ENCODE measurements at places on chromosomes 3 and 15.

GRCh38 chr3:152785051-152785450 lies 49.9 kb upstream of the P2RY1 start:
- no peak for DNase-seq
- H3K27me3 ChIP-seq, result no peaks in the 10 kb centered on the region
- no peaks in the 10 kb centered on the region for H3K36me3 ChIP-seq
- no peaks in the 10 kb centered on the region for H3K4me1 ChIP-seq

GRCh38 chr3:186013312-186013711 lies 75.5 kb upstream of the TRA2B start:
- DNase-seq, result no peak
- H3K4me3 ChIP-seq, result no peak overlapping the region
- no peaks in the 10 kb centered on the region for H3K4me1 ChIP-seq

DNA sequence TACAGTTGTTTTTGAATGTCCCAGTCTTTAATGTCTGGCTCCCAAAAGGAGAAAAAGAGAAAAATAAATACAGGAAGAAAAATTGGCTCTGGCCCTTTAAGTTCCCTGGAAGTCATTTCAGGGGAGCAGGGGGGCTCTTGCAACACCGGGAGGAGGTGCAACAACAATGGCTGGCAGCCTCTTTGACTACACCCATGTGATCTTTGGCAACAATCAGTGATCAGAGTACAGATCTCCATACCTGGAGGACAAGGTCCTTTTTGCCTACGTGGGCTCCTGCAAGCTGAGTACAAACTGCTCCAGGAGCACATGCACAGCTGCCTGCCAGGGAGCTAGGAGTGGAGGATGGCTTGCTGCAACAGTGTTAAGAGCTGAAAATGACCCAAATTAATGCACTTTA lies 63.9 kb downstream of the GLCE start:
- DNase-seq, result no peak
- H3K4me3 ChIP-seq, result no peak overlapping the region
- no peaks in the 10 kb centered on the region for H3K4me1 ChIP-seq
- no peaks in the 10 kb centered on the region for H3K27me3 ChIP-seq
- peaks cover 24% of the 10 kb centered on the region for H3K36me3 ChIP-seq
- H3K27ac ChIP-seq, result no peak overlapping the region

DNA sequence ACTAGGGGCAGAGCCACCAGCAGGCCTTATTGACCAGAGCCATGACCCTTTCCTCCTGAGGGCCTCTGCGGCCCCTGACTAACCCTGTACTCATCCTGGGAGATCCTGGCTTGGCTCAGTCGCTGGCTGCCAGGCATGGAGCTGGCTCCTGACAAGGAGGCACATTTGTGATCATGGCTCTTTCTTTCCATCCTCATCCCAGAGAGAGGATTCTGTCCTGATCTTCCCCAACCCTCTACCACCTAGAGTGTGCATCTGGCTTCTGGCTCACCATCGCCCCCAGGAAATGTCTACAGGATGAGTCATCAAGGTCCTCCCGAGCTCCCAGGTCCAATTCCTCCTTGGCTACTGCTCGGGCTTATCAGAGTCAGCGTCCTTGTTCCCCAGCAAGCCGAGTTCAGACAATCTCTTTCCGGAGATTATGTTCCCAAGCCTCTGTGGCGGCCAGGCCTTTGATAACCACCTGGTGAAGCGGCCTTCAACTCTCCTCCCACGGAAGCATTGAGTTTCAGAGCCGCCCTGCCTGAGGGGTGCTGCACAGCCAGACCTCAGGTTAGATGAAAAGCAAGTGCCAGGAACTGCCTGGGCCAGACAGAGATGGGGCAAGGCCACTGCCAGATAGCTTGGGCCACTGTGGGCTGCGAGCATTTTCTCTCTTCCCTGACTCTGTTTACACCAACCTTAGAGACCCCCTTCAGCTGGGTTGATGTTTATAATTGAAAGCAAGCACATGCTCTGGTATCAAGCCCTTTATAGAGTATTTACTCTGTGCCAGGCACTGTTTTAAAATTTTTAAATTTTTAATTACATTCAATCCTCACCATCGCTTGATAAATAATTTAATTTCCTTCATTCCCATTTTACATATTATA lies 44.3 kb upstream of the MRPS22 start:
- H3K27ac ChIP-seq, result no peak overlapping the region
- no peaks in the 10 kb centered on the region for H3K36me3 ChIP-seq
- H3K4me3 ChIP-seq, result no peak overlapping the region
- no peaks in the 10 kb centered on the region for H3K4me1 ChIP-seq

DNA sequence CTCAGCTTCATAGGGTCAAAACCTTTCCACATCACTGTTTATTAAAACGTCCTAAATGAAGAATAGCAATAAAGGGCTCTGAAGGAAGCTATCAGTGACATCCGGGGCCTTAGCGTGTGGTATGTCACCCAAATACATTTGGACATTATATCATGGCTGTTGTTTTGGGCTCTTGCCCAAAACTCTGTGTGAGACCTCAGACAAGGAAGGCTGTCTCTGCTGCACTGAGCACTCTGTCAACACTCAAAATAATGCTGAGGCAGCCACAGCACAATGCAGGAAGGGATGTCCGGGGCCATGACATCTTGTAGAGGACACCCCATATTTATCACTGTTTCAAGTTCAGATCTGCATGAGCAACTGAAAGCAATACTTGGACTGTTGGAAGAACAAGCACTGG lies 293.8 kb upstream of the WNT5A start:
- H3K27ac ChIP-seq, result no peak overlapping the region
- peaks cover 5% of the 10 kb centered on the region for H3K27me3 ChIP-seq
- H3K4me3 ChIP-seq, result no peak overlapping the region
- no peaks in the 10 kb centered on the region for H3K36me3 ChIP-seq

DNA sequence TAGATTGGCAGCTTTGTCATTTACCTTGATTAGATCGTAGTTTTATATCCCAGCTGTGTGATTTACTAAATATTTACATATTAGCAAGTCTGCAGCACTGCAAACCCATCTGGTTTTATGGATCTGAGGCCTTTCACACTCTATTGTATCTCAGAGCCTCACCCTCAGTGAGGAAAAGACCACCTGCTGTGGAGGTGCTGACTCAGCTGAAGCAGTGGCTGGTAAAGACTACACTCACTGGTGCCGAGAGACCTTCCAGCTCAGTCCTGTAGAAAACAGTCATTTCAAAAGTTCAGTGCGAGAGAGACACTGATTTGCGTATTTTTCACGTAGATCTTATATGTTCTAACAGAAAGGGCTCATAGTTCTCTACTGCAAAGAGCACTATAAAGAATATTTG lies 307.8 kb upstream of the TPM1 start:
- H3K36me3 ChIP-seq, result no peaks in the 10 kb centered on the region
- peaks cover 9% of the 10 kb centered on the region for H3K27me3 ChIP-seq
- H3K4me3 ChIP-seq, result no peak overlapping the region
- no peaks in the 10 kb centered on the region for H3K4me1 ChIP-seq
- H3K27ac ChIP-seq, result no peak overlapping the region
- DNase-seq, result no peak

- H3K27ac ChIP-seq, result no peak overlapping the region
- no peaks in the 10 kb centered on the region for H3K36me3 ChIP-seq
- no peaks in the 10 kb centered on the region for H3K27me3 ChIP-seq
- H3K4me3 ChIP-seq, result no peak overlapping the region
Measured at GRCh38 chr15:78220713-78221112, 13.7 kb downstream of the ACSBG1 start.

GRCh38 chr3:53186726-53187125 lies 25.7 kb downstream of the PRKCD start:
- no peak overlapping the region for H3K27ac ChIP-seq
- H3K4me3 ChIP-seq, result no peak overlapping the region
- no peaks in the 10 kb centered on the region for H3K27me3 ChIP-seq
- no peak for DNase-seq
- no peaks in the 10 kb centered on the region for H3K4me1 ChIP-seq

GRCh38 chr3:99458013-99458412 lies 180.4 kb upstream of the COL8A1 start:
- H3K4me1 ChIP-seq, result no peaks in the 10 kb centered on the region
- no peaks in the 10 kb centered on the region for H3K36me3 ChIP-seq
- no peak overlapping the region for H3K4me3 ChIP-seq
- DNase-seq, result no peak

GRCh38 chr15:80007532-80007931 lies 36.5 kb upstream of the BCL2A1 start:
- H3K27me3 ChIP-seq, result no peaks in the 10 kb centered on the region
- no peaks in the 10 kb centered on the region for H3K36me3 ChIP-seq
- H3K27ac ChIP-seq, result no peak overlapping the region
- H3K4me3 ChIP-seq, result no peak overlapping the region
- peaks cover 15% of the 10 kb centered on the region for H3K4me1 ChIP-seq
- no peak for DNase-seq

DNA sequence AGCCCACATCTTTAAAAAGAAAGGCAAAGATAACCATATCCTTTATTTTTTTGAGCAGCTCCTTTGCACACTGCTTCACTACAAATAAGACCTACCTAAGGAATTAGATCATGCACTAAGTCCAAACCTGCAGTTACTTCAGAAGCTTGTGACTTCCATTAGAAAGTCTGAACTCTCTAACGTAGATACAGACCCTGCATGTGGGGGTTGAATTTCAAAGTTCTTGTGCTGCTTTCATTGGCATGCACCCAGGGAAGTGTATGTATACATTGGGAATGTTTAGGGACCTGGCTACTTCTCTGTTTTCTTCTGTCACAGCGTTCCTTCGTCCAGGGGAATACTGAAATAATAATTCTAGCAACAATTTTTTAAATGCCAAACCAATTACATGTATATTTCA lies 185.2 kb upstream of the IL12A start:
- H3K4me3 ChIP-seq, result no peak overlapping the region
- no peaks in the 10 kb centered on the region for H3K36me3 ChIP-seq
- peaks cover 3% of the 10 kb centered on the region for H3K4me1 ChIP-seq
- no peak overlapping the region for H3K27ac ChIP-seq
- DNase-seq, result no peak

DNA sequence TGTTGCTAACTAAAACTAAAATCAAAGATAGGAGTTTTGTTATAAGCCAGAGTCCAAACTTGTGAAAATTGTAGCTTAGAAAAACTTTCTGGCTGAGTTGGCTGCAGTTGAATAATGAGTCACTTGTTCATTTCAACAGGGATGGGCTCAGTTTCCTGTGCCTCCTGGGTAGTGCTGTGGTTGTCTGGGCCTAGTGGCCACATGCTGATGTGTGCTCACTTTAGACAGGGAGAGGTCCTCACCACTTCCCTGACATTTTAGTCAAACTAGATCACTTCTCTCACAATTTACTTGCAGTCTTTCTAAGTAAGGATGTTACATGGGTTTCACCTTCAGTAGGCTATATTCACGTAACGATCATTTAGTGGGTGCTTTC lies 6.3 kb upstream of the UBE2Q2 start:
- no peak overlapping the region for H3K27ac ChIP-seq
- peak; percentile 50 for DNase-seq
- H3K36me3 ChIP-seq, result no peaks in the 10 kb centered on the region
- H3K27me3 ChIP-seq, result peaks cover 6% of the 10 kb centered on the region
- no peak overlapping the region for H3K4me3 ChIP-seq

GRCh38 chr15:75008629-75009326 lies 13.4 kb downstream of the SCAMP5 start:
- peaks cover 1% of the 10 kb centered on the region for H3K27me3 ChIP-seq
- no peaks in the 10 kb centered on the region for H3K36me3 ChIP-seq
- H3K27ac ChIP-seq, result no peak overlapping the region

DNA sequence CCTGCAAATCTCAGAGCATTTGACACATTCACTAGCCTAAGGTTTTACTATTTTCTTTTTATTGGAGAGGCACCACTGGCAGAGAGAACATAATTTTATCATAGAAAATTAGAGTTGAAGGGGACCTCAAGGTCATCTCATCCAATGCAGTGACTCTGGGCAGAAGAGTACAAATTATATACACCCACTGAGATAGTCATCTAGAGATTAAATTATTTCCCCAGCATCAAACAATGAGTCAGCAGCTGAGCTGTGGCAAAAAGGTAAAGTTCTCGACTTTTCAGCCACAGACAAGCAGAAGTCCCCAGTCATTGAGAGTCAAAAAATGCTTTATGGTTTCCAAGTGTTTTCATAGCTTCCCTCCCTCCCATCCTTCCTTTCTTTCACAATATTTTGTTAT lies 39.3 kb upstream of the SEMA6D start:
- H3K27me3 ChIP-seq, result no peaks in the 10 kb centered on the region
- H3K4me3 ChIP-seq, result no peak overlapping the region
- no peak overlapping the region for H3K27ac ChIP-seq
- H3K36me3 ChIP-seq, result no peaks in the 10 kb centered on the region
- no peak for DNase-seq

DNA sequence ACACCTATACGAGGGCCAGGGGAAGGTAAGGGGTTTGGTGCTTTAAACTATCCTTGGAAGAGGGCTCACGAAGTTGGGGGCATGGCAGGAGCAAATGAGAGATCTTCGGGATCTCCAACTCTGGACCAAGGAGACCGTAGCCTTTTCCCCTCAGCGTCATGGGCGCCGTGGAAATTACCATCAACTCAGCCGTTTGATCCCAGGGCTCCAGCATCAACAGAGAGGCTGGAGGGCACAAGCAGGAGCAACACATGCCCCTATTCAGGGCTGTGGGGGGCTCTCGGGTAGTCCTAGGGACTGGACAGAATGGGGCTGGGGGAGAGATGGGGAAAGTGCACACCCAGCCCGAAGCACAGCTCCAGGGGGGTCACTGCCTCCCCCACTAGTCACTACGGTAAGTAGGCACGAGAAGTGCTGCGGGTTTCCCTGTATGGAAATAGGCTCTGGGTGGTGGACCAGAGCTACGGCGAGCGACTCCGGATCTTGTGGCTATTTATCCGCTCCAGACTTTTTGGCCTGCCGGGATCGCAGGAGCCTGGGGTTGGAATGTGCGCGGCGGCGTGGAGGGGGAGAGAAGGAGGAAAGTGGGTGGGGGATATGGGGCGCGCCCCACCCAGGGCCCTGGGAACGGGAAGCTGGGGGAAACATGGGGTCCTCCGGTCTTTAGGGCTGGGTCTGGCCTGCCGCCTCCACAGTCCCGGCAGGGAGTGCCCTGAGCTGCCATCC lies 539 bp upstream of the LAMB2 start:
- no peak for DNase-seq
- H3K4me1 ChIP-seq, result no peaks in the 10 kb centered on the region
- H3K27ac ChIP-seq, result no peak overlapping the region
- H3K4me3 ChIP-seq, result no peak overlapping the region

GRCh38 chr15:73539212-73540128 lies 93.7 kb downstream of the NPTN start:
- no peak overlapping the region for H3K4me3 ChIP-seq
- DNase-seq, result no peak
- no peak overlapping the region for H3K27ac ChIP-seq
- peaks cover 2% of the 10 kb centered on the region for H3K27me3 ChIP-seq
- no peaks in the 10 kb centered on the region for H3K4me1 ChIP-seq

DNA sequence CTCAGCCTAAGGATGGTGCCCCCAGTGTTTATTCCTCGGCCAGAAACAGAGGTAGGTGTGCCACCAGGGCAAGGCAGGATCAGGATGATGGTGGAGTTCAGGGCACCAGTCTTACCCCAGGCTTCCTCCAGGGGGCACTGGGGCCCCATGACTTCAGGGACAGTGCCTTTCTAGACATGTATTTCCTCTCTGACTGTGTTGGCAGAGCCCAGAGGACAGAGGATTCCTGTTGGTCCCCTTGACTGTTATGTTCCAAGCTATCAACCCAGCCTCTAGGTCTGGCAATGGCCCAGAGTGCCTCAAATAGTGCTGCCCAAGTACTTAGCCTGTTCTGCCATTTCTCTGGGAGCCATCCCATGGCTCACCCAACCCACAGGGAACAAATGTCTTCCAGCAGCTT lies 2.8 kb downstream of the HEMK1 start:
- peak overlapping the region; percentile 95 for H3K27ac ChIP-seq
- peaks cover 74% of the 10 kb centered on the region for H3K4me1 ChIP-seq
- DNase-seq, result peak; percentile 86
